ENCODE measurements at places on chromosomes 1 and 21.

- DNase-seq = no peak
These were observed 37.1 kb upstream of the NBL1 start for GRCh38 chr1:19606817-19607642.

- no peak for DNase-seq
These were observed 49.5 kb upstream of the ACOT11 start for GRCh38 chr1:54498383-54499096.

GRCh38 chr1:242427519-242427918, 97.0 kb downstream of the PLD5 start:
- DNase-seq = no peak

- no peak for DNase-seq
These were observed 63.0 kb downstream of the HIVEP3 start for GRCh38 chr1:41855713-41856112.

GRCh38 chr1:68320349-68320748, 88.0 kb upstream of the WLS start:
- DNase-seq = no peak

DNA sequence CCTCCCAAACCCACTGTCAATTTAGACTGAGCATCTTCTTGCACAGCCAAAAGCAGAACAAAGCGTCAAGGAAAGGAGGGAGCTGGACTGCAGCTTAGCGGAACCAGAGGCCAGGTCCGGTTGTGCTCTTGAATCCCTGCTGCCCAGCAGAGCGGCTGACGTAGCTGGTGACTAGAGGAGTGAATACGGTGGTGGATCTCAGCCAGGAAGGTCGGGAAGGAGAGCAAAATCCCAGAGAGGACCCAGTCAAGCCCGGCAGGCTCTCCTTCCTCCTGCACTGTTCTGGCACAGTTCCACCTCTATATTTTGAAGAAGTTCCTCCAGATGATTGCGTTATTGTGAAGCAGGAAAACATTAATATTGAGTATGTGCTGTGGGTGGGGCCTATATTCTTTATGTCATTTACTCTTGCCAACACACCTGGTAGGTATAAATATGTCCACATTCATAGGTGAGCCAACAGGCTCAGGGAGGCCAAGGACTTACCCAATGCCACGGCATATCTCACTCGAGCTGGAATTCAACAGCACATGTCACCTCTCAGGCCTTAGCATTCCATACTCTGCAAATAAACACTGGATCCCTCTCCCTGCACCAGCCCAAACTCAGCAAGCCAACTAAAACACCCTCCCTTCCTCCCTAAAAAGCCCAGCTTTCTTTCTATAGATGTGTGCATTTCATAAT, 23.6 kb upstream of the ABCB10 start:
- DNase-seq = no peak

GRCh38 chr1:160078512-160079195, 2.7 kb upstream of the KCNJ9 start:
- no peak for DNase-seq

- no peak for DNase-seq
These were observed 24.8 kb downstream of the A3GALT2 start for GRCh38 chr1:33296082-33296458.

DNA sequence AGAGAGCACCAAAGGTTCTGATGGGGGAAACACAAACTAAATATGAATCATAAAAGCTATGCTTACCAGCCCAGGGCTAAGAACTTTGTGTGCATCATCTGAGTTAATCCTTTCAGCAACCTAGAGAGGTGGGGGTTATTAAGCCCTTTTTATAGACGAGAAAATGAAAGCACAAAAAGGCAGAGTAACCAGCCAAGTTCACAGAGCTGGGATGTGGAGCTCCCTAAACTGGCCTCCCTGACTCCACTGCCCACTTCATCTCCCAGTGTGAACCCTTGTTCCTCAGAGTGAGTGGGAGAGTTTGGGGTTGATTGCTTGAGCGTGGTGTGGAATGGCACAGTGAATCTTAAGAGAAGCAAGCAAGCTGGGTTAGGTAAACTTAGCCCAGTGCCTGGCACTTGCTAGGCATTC, 10.8 kb upstream of the BCAR3 start:
- peak; percentile 44 for DNase-seq

GRCh38 chr1:91054780-91055481, 33.1 kb upstream of the ZNF644 start:
- no peak for DNase-seq

- DNase-seq = no peak
These were observed 206.6 kb upstream of the GRIK3 start for GRCh38 chr1:37240897-37241296.

- DNase-seq = no peak
These were observed 80.3 kb downstream of the GLIS1 start for GRCh38 chr1:53658489-53659230.

GRCh38 chr1:54278941-54279422, 79.0 kb downstream of the MRPL37 start:
- DNase-seq = no peak

DNA sequence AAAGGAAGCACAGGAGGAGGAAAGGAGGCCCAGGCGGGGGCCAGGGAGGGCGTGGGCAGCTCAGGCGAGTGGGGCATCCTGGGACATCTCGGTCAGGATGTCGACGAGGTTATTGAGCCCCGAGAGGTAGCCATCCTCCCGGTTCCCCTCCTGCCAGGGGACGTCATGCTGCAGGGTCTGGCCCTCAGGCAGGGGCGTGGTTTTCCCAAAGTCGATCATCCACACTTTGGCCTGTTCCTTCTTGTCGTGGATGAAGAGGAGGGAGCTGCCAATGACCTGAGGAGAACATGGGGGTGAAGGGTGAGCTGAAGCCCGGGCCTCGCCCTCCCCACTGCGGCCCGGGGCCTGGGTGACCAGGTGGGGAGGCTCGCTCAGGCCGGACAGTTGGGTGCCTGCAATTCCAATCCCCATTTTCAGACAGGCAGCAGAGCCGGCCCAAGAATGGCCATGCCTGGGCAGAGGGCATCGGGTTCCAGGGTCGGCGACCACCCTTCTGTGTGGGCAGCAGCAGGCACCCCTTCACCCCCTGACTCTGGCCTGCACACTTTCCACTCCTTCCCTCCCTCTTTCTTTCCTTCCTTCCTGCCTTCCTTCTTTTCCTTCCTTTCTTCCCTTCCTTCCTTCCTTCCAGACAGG, 86.2 kb downstream of the STUM start:
- no peak for DNase-seq

DNA sequence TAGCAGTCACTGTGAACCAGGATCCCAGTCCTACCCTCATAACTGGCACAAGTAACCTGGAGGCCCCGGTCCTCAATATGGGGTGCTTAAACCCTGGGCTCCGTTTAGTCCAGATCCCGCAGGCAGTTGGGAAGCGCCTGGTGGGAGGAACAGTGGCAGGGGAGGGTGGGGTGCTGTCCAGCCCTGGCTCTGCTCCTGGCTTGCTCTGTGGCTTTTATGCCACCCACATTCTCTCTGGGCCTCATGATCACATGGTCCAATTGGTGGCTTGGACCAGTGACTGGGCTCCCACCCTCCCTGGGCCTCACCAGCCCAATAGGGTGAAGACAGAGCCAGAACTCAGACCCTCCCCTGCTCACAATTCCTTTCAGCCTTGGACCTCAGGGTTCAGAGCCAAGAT, 2.9 kb downstream of the CD164L2 start:
- no peak for DNase-seq

- DNase-seq = no peak
These were observed 18.2 kb upstream of the PTGFRN start for GRCh38 chr1:116891396-116892079.

GRCh38 chr1:110393286-110393685, 2.5 kb upstream of the SLC16A4 start:
- no peak for DNase-seq

DNA sequence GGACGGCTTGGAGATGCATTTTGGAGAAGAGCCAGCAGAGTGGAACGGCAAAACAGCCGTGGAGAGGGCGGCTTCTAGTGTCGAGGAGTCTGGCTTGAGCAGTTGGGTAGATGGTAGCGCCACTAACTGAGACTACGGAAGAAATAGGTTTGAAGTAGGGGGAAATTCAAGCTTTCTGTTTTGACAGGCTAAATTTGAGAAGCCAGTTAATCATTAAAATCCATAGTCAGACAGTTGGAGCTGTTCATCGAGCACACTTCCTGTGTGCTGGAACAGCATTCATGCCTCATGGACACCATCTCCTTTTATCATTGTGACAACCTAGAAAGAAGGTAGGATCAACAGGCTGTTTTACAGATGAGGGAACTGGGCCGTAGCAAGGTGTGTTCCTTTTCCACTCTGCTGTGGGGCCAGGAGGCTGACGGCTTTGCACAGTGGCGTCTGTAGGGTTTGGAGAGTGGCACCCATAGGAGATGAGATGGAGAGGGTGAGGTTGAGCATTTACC, 3.4 kb upstream of the PKLR start:
- DNase-seq = no peak

GRCh38 chr1:80212948-80213347, 1206.4 kb upstream of the ADGRL4 start:
- DNase-seq = no peak

DNA sequence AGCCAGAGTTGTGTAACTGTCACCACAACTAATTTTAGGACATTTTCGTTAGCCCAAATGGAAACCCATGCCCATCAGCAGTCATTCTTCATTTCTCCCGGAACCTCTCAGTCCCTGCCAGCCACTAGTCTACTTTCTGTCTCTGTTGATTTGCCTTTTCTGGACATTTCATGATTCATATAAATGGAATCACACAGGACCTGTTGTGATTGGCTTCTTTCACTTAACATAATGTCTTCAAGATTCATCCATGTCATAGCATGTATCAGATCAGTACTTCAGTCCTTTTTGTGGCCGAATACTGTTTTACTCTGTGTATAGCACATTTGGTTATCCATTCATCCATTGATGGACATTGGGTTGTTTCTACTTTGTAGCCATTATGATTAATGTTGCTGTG, 7.1 kb downstream of the SLC66A1 start:
- no peak for DNase-seq

Measured in foreskin fibroblast (primary cell).